Stimulated activated naive CD8-positive, alpha-beta T cell treated with anti-CD3 and anti-CD28 coated beads, Interleukin-15, amount 100 ng/mL, for 72 hours (primary cell): ENCODE measurements at places on chromosomes 3 and 15.

- no peak for DNase-seq
Measured at GRCh38 chr3:185900228-185900627, 37.6 kb downstream of the TRA2B start.

GRCh38 chr3:107981471-107982111, 109.2 kb downstream of the CD47 start:
- DNase-seq: no peak

DNA sequence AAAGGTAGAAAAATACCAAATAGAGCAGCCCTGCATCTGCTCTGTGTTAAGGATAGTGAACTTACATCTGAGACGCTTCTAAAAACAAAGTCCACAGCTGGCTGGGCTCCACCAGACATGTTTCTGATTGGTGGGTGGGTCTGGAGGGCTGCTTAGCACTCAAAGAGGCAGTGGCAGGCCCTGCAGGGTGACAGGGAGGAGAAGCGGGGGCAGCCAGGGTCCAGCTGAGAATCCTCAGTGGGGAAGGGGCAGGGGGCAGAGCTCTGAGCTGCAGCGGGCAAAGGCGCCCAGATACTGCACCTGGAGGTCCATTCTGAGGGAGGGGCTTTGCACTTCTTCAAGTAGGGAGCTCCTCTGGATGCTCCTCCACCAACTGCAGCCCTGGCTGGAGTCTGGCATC, 28.1 kb downstream of the PRR23E start:
- DNase-seq: no peak

- DNase-seq: no peak
Measured at GRCh38 chr3:64502284-64502683, 185.5 kb downstream of the ADAMTS9 start.

DNA sequence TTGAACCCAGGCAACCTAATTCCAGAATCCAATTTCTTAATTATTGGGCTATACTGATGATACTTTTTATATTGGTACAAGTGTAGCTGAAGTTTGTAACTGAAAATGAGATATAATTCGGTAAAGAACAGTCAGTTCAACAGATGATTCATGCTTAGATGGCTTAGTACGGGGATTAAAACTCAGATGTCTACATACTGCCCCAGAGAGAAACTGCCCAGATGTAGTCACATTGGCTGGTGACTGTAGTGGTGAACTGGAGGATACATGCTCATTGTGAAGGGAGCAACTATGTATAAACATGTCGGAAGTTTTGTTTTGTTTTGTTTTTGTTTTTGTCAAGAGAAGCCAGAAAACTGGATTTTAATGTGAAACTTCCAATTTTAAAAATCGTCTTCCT, 179.6 kb downstream of the ADAMTSL3 start:
- DNase-seq: no peak

- no peak for DNase-seq
Measured at GRCh38 chr3:852033-852432, 240.8 kb upstream of the CNTN6 start.

GRCh38 chr3:144175644-144176425, 204.2 kb downstream of the DIPK2A start:
- no peak for DNase-seq

GRCh38 chr3:37622999-37623883, 238.4 kb upstream of the CTDSPL start:
- no peak for DNase-seq

DNA sequence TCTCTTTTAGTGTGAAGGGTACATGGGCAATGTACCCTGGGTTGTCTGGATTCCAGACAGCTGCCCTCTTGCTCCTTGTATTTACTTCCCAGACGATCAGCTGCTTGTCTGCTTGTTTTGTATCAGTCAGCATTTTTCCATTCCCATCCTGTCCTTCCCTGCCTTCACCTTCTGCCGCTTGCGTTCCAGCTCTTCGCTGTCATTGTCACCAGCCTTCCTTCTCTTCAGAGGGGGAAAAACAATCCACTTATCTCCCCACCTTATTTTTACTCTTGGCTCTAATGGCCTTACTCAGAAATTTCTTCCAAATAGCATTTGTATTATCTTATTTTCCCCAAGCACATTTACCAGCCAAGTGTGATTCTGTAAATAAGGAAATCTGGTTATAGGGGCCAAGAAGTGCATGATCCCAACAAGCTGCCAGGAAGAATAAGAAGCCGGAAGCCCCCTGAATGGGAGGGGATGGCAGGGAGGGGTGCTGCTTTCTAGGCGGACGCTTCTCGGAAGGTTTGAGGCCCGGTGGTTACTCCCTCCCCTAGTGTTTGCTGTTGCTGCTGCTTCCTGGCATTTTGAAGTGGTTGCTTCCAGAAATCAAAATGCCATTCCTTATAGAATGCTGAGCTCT, 497.6 kb downstream of the NTRK3 start:
- no peak for DNase-seq

DNA sequence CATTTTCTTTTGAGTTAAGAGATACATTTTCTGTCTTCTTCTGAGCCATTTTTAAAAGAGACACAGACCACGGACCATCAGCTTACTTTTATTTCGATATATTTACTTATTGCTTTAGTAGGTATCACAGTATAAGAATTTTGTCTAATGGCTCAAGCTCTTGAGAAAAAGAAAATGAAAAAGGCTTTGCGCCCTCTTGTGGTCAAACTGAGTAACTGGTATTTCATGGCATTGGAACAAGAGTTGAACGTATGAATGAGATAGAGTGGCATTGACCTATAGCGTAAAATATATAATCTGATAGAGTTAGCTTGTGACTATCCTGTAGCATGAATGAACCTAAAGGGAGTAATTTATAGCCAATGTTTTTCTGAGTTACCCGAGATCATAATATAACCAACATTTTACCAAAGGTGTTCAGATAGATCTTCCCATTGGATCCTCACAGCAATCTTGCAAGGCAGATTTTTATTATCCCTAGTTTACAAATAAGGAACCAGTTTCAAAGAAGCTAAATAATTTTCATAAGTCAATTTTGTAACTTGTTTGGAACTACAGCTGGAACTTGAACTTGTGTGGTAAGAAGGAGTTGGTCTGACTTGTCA, 154.6 kb downstream of the POLR2M start:
- DNase-seq: no peak

GRCh38 chr3:87206635-87207034, 20.5 kb upstream of the CHMP2B start:
- no peak for DNase-seq

GRCh38 chr3:173869766-173870165, 472.2 kb downstream of the NLGN1 start:
- DNase-seq: no peak

DNA sequence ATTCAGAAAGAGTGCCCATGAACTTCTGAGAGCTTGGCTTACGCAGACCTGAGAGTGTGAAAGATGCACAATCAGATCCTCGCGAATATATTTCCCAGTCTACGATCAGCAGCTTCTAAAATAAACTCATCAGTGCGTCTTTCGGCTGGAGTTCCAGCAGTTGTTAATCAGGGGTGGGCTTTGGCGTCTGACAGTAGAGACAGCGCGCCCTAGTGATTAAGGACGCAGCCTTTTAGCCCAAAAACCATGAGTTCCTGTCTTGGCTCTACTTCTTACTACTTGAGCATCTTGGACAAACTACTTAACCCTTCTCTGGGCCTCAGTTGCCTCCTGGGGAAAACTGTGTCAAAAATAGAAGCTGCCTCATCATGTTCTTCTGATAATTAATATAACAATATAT, 15.8 kb upstream of the ARRDC4 start:
- DNase-seq: no peak

DNA sequence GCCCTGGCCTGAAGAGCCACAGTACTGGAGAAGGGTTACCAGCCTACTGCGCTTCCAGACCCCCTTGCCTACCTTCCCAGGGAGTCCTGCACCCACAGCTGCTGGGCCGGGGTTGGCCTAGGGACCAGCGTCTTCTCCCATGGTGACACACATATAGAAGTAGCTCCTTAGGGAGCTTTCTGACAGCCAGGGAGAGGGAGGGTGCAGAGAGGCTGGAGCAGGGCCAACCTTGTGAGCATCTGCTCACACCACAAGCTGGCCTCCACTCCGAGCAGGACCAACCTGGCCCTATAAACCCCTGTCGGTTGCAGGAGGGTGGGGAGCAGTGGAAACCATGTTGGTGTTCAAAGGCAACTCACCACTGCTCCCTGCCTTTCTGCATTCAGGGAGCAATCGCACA, 35.2 kb downstream of the SRPRB start:
- no peak for DNase-seq

- no peak for DNase-seq
Measured at GRCh38 chr3:11247362-11247761, 24.8 kb upstream of the ATG7 start.

DNA sequence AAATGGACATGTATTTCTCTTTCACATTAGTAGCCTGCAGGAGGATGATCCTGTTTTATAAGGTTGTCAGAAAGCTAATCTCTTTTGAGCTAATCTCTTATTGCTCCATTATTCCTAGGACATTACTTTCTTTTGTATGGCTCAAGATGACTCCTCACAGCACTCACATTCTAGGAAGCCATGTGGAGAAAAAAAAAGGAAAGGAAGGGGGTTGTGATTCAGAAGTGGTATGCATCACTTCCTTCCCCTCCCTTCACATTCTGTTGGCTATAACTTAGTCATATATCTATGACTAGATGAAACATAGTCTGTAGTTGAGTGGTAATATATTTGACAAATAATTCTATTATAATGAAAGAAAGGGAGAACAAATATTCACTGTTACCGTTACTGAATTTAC, 168.8 kb upstream of the TTC14 start:
- no peak for DNase-seq

DNA sequence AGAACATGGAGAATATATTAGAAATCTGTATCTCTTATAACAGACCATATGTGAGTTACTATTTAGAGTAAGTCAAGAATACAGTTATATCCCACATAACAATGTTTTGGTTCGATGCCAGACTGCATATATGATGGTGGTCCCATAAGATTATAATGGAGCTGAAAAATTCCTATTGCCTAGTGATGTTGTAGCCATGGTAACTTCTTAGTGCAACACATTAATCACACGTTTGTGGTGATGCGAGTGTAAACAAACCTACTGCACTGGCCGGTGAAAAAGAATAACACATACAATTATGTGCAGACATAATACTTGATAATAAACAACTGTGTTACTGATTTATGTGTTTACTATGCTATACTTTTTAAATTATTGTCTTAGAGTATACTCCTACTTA, 69.8 kb upstream of the MNS1 start:
- no peak for DNase-seq

DNA sequence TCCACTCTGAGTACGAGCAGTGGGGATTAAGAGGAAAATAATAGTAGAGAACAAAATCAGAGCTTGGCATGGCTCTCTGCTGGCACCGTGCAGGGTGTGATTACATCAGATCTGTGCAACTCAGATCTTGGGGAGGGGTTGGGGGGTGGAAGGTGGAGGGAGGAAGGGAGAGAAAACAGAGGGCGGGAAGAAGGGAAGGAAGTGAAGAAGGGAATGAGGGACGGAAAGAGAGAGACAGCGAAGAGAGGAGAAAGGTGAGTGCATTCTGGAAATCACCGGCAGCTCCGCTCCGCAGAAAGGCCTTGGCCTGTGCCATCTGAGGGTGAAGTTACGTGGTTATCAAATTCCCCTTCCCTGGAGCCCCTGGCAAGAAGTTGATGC, 31.0 kb upstream of the ADAMTS17 start:
- DNase-seq: no peak

GRCh38 chr3:56452085-56452484, 16.2 kb downstream of the ERC2 start:
- no peak for DNase-seq

DNA sequence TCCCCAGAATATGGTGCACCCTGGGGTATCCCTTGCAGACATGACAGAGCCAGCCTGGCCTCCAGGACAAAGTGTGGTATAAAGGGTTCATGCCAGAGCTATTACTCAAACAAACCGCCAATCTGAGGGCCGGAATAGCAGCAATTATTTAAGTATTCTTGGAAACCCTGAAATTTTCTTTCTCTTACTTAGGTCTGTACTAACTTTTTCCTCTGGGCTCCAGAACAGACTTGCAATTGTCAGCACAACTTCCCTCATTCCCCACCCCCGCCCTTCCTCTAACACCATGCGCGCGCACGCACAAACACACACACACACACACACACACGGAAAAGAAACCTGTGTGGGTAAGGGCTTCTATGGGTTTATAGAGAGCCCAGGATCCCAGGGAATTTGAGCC, 56.3 kb downstream of the ISG20 start:
- DNase-seq: no peak

DNA sequence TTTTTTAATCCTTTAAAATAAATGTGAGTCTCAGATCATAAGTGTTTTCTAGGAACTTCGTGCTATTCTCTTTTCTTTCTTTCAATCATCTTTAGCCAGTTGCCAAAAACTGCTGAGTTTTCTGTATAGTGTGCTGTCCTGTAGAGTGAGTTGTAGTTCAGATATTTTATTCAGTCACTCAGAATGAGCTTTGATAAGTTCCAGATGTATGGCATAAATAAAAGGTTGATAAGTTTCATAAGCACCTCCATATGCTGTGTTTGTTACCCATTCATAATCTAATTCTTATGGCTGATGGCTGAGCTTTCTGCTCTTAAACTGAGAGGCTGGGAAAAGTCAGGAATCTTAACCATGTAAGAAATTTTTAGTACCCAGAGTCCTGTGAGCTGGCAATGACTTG, 59.3 kb upstream of the COL6A6 start:
- DNase-seq: no peak

- no peak for DNase-seq
Measured at GRCh38 chr3:32424581-32425250, 33.1 kb downstream of the CMTM7 start.

GRCh38 chr15:58392611-58393161, 39.1 kb upstream of the LIPC start:
- no peak for DNase-seq

GRCh38 chr3:185639632-185640206, 53.6 kb downstream of the SENP2 start:
- no peak for DNase-seq

DNA sequence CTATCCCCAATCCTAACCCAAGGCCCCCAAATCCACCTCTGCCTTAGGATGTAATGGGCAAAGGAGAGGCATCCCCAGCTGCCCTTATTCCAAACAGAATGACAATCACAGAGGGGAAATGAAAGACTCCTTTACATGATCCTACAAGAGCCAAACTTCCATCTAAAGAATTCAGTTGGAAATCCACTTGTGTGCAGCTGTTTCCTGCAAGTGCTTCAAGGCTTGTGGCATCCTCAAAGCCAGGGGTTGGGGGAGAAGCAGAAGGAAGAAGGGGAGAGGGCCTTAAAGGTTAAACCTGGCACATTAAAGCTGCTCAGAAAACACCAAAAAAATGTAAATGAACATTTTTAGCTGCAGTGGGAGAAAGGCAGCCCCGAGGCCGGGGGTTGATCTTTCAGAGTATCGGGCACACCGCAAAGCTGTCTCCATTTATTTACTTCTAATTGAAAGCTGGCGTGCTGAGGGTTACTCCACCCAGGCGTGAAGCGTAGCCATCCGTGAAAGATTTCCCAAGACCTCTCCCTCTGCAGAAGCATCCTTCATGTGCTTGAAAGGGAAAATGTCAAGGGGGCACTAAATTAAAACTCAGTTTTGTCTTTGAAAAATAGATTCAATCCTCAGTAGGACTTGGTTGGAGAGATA, 217.8 kb downstream of the SHQ1 start:
- DNase-seq: no peak
